ENCODE measurements at places on chromosomes 4 and X. TPM values are rescaled to one million over a fixed set of nuclear protein-coding genes. Genes with fewer than 3 reads are reported as not detected.

HPGD gene
- polyA plus RNA-seq: 18.7 TPM

CCNA2 gene
- polyA plus RNA-seq: 7.5 TPM

TRPC5OS gene
- 0.44 TPM for polyA plus RNA-seq

RIBC1 gene
- 2.2 TPM for polyA plus RNA-seq

ERAS gene
- 3.2 TPM for polyA plus RNA-seq

AMBN gene
- 1.2 TPM for polyA plus RNA-seq

ZMAT1 gene
- 39.1 TPM for polyA plus RNA-seq

RRH gene
- polyA plus RNA-seq: 1.2 TPM

MBNL3 gene
- polyA plus RNA-seq: 0.22 TPM

RASSF6 gene
- not detected for polyA plus RNA-seq

TSPAN6 gene
- polyA plus RNA-seq: 63.3 TPM

PPP2R2C gene
- polyA plus RNA-seq: 41.2 TPM

HERC6 gene
- 0.33 TPM for polyA plus RNA-seq

HSD17B13 gene
- not detected for polyA plus RNA-seq

IBSP gene
- polyA plus RNA-seq: not detected
